Daoy (cell line): ENCODE measurements at places on chromosomes 16 and 17. TPM values are rescaled to one million over a fixed set of nuclear protein-coding genes. Genes with fewer than 3 reads are reported as not detected.
A peak's percentile ranks its signal among the peaks of the same experiment; 100 is the strongest.

GRCh38 chr17:3759597-3760216 is 36.0 kb downstream of the HASPIN start:
- DNase-seq, result no peak

DNA sequence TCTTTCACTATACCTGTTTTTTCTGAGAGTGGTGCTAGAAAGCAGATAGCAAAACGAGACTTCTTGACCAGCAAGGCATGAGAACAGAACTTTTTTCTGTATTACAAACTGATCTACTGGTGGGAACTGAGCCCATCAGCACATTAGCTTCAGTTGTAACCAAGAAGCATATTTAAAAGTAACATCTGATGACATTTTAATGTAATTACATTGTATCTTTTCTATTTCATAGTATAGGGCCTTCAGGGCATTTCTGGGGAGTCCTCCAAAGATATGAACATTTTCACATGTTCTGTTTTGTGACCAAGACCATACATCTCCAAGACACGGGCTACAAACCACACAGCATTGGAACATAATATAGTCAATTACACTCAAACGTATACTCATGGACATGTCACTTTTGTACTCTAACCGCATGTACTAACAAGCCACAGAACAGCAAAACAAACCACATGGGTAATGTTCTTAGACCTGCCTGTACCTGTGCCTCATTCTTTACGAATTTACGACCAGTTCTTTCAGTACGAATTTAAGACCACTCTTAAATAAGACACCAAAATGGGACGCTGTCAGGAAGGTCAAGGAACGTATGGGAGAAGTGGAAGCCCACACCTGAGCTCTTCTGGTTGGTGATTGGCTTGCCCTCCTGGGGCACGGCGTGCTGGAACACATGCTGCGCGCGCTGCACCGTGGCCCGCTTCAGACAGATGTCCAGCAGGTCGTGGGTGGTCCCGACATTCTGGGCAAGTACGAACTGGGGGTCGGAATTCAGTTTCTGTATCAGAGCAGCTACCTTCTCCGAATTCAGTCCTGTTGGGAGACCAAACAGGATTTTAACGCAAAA is 825 bp downstream of the BLMH start:
- peak; percentile 62 for DNase-seq

GID4 gene
- 2.7 and 5.5 TPM in 2 replicates for total RNA-seq

ZNF423 gene
- 2.0 and 3.7 TPM in 2 replicates for total RNA-seq

- DNase-seq, result peak; percentile 69
Observed at GRCh38 chr17:79800325-79801155, 3.7 kb upstream of the CBX8 start.

- DNase-seq, result no peak
Observed at GRCh38 chr16:58586340-58587030, 43.1 kb downstream of the CNOT1 start.

GRCh38 chr17:79073016-79073705 is 1.5 kb upstream of the ENGASE start:
- no peak for DNase-seq

DNA sequence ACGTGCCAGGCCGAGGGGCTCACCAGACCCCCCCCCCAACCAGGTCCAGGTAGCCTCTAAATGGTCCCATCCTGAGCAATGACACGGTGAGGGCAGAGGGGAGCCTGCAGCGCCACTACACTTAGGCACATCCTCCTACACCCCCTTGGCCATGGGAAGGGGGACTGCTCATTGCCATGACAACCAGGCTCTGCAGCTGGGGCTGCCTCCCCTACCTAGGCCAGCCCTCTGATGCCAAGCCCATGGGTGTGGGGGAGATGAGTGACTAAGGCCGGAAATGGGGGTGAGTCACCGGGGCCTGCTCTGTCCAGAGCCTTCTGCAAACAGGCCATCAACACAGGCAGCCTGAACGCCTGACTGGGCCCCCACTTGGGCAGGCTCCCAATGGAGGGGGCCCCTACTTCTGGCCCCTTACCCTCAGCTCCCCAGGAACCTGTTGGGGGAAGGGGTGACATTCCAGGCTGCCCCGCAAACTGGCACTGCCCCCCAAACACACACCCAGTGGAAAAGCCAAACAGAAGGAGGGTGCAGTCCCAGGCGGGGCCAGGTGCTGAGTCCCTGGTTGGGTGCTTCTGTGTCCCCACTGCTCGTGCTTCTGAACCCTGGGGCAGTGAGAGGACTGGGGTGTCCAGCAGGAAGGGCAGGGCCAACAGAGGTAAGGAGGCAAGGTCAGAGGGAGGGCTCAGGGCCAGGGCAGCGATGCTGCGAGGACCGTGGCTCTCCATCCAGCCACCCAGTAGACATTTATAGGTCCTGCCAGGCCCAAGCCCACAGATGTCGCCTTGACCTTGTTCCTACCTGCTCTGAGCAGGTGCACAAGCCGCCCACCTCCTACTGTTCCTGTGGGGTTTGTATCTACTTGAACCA is 8.2 kb downstream of the PLCD3 start:
- peak; percentile 96 for DNase-seq

DNA sequence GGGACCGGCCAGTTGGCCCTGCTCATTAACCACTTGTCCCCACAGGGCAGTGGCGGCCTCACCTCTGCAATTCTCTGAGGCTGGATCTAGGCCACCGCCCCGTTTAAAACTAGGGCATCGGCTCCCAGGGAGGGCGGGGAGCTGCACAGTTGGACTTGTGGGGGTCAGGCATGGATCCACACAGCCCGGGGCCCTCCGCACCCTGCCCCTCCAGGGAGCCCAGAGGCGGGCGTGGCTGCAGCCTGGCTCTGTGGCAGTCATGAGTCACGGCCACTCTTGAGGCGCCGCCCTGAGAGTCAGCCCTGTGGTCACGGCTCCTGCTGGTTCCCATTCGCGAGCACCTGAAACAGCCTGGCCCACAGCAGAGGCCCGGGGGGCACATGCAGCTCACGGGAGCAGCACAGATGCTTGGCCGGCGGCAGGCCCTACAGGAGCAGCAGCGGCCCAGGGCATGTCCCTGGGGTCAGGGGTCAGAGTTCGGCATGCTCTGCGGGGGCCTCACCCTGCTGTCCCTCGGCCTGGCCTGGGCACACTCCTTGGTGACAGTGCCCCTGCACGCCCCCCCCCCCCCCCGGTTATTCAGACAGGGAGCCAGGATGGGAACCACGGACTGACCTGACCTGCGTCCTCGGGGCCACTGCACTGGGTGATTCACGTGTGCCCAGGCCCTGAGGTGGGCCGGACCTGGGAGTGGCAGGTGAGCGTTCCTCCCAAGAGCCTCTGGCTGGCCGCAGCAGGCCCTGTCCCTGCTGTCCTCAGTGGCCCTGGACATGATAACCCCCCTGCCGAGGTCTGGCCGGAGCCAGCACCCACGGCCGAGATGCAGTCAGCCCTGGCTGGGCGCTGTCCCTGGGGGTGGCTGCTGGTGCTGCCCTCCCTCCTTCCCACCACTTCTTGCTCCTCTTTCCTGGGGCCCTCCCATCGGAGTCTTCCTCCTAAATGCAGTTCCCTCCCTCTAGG is 8.2 kb downstream of the CAPN15 start:
- DNase-seq, result peak; percentile 94

KRTAP4-5 gene
- not detected in 2 replicates for total RNA-seq

GRCh38 chr17:71899317-71899716 is 221.5 kb upstream of the SOX9 start:
- peak; percentile 17 for DNase-seq

DNA sequence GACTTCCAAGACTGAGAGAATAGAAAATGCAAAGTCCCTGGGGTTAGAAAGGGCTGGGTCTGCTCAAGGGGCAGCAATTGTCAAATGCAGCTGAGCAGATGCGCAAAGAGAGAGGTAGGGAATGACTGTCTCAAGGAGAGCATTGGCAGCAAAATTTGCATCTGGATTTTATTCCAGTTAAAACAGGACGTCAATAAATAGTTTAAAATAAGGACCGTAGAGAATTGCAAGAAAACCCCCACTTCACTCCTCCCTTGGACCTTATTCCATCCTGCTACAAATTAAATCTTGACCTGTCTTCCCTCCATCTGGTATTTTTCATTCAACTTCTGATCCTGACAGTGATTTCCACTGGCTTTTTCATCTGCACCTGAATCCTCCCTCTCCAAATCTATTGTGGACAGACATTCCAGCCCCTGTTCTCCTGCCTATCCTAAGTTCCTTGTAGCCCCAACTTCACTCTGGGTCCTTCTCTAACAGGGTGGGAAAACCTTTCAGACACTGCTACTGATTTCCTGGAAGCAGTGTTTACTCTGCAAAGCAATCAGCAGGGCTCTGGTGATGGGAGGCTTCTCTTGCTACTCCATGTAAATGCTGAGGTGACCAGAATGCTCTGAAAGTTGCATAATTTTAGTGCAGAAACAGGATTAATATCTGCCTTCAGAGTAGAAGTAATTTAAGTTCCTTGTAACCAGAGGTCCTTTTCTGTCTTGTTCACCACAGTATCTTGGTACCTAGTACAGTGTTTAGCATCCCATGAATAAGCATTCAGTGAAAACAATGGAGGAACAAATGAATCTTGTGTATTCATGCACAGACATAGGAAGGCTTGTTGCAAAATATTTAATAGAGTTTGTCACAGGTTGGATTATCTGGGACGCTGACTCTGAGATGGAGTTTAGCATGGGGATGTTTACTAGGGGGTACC is 79.2 kb downstream of the CDH11 start:
- DNase-seq, result no peak

DNA sequence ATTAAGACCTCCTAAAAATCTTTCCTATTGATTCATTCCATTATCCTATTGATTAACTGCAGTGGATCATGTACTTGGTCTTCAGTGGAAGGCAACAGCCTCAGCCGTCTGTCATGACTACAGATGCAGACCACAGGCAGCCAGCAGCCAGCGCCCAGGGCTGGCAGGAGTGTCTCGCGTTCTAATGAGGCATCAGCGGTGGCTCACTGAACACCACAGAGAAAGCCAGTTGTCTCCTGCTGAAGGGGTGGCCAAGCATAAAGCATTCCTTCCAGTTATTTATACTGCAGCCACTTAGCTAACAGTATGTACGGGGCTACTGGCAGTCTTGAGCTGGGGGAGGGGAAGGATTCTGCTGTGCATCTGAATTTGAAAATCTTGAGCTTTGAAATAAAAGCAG is 214.3 kb downstream of the IRX3 start:
- no peak for DNase-seq

DNA sequence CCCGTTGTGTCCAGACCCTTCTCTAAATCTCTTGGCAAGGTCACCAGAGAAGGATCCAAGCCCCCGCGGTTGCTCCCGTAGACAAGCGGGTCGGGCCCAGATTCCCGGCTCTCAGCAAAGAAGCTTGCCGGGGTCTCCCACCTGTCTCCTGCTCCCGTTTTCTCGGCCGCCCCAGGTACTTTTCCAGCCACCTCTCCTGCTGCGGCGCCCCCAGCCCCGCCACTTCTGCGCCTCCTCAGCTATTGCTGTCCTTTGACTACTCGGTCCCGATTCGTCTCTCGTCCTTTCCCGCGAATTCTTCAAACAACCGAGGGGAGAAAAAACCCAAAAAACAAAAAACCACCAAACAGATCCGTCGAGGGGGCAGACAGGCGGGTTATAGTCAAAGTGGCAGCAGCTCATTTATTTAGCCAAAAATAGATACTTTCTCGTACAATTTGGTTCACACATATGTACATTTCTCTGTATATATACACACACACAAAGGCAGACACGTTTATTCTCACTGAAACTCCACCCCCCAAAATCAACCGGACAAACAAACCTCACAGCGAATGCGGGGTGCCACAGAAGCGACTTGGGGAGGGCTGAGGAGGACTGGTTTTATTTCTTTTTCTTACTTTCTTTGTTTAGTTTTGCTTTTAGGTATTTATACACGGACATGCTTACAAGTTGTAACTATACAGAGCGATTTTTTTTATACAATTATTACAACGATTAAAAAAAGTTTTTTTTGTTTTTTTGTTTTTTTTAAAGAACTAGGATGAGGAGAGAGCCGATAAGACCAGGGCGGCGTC is 3.5 kb downstream of the IRX3 start:
- DNase-seq, result no peak

DNA sequence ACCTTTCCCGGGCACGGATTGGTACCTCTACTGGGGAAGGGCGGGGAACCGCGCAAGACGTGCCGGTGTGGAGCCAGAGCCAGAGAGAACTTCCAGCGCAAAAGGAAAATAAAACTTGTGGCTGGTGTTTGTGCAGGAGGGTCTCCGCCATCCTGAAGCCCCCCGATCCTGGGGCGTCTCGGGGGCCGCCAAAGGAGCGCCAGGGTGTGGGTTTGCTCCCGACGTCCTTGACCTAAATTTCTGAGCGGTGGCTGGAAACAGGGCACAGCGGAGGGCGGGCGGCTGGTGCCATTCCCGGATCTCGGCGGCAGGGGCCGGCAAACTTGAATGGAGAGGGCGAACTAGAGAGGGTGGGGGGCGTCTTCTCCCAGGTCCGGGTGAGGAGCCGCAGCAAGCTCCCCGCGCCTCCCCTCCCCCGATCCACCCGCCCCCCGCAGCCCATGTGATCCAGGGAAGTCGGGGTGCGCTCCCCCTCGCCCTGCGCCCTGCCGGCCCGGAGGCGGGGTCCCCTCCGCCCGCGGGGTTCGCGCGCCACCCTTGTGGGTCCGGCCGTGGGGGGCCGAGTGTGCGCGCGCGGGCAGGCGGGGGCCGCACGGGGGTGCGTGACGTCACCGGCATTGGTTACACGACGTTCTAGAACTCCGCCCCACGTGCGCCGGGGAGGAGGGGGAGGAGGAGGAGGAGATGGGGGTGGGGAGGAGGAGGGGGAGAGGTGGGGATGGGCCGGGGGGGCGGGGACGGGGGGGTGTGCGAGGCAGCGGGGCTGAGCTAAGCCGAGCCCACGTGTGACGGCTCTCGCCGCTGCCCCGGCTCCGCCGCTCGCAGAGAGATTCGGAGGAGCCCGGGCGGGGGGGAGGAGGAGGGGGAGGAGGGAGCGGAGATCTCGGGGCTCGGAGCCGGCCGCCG is at the start of gene MSI2:
Gene MSI2, plus strand, starts transcription at position 748 of the 906 bp plus-strand sequence. CDS start 220 bp downstream, outside the sequence.
- peak; percentile 83 for DNase-seq

GRCh38 chr17:74267987-74268499 is 6.0 kb upstream of the DNAI2 start:
- no peak for DNase-seq

GRCh38 chr16:19754644-19755036 is 36.6 kb downstream of the IQCK start:
- DNase-seq, result no peak

- no peak for DNase-seq
Observed at GRCh38 chr16:9151597-9151996, 60.2 kb downstream of the HAPSTR1 start.
